ENCODE measurements at places on chromosomes 1 and 21.
A peak's percentile ranks its signal among the peaks of the same experiment; 100 is the strongest.

DNA sequence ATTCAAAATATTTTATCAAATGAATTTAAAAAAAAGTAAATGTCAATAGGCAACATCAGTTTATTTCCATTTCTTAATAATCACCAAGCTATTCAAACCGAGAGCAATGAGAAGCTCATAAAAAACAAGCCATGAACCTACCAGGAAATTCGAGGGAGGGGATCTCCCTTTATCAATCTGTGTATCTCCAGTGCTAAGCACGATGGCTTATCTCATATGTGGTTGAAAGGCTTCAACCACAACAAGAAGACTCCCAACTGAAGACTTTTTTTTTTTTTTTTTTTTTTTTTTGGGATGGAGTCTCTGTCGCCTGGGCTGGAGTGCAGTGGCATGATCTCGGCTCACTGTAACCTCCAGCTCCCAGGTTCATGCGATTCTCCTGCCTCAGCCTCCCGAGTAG lies 833.3 kb downstream of the USP25 start:
- DNase-seq = no peak

GRCh38 chr1:185895208-185895900 lies 161.2 kb downstream of the HMCN1 start:
- peak; percentile 6 for DNase-seq

GRCh38 chr1:177170756-177171535 lies at the start of gene BRINP2:
TSS of gene BRINP2 (plus strand) at chr1:177170958. CDS start at chr1:177229877, 58,919 bp downstream.
- peak; percentile 73 for DNase-seq

DNA sequence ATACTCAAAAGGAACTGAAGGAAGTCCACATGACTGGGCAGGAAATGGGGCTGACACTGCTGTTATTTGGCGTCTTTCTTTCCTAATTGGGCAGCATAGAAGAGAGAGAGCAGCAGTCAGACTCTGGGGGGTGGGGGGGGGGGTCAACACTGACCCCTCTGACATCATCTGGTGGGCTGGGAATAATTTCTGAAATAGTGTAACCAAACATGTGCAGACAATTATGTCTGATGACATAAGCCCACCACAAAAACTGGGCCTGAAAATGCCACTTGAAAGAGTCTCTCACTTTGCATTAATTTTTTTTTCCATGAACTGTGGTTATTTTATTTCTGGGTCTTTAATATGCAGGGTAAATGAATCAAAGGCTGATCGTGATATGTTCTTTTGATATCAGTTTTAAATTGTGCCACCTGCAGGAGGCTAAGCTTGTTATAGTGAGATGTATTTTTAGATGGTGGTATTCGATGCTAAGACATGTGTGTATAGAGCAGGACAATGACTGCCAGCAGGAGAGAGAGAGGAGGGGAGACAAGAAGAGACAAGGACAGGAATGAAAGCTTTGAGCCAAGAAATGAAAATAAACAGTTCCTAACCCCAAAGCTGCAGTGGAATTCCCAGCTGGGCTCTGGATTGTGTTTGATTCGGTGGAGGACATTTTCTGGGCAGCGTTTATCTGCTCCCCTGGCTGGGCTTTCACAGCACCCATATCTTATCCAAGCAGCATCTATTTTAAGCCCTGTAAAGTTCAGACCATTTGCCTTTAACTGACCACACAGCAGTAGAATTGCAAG lies 264.7 kb downstream of the PBX1 start:
- DNase-seq = no peak

DNA sequence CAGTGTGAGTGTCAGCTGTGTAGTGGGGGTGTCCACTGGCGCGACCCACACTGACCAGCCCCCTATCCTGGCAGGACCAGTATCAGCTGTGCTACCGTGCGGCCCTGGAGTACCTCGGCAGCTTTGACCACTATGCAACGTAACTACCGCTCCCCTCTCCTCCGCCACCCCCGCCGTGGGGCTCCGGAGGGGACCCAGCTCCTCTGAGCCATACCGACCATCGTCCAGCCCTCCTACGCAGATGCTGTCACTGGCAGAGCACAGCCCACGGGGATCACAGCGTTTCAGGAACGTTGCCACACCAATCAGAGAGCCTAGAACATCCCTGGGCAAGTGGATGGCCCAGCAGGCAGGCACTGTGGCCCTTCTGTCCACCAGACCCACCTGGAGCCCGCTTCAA lies 28.1 kb upstream of the KDM4A start:
- no peak for DNase-seq

- DNase-seq = no peak
Observed at GRCh38 chr1:7425229-7425628, 345.9 kb upstream of the VAMP3 start.
